ENCODE measurements at places on chromosomes 2 and 18.

DNA sequence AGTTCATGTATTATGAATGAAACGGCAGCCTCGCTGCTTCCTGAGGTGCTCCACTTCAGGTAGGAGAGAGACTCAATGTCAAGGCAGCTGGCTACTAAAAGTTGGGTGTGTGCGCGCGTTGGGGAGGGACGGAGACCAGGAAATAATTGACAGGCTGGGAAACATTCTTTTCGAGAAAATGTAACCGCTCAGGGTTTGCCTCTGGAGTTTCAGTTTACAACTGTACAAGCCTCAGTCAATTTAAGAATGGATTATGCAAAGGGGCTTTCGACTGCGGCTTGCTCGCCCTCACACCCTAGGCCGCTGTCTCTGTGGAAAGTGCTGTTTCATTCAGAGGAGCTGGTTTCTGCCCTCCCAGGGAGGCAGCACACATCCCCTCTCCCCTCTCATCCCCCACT, 4.4 kb upstream of the SPRED2 start:
- peak; percentile 32 for DNase-seq

DNA sequence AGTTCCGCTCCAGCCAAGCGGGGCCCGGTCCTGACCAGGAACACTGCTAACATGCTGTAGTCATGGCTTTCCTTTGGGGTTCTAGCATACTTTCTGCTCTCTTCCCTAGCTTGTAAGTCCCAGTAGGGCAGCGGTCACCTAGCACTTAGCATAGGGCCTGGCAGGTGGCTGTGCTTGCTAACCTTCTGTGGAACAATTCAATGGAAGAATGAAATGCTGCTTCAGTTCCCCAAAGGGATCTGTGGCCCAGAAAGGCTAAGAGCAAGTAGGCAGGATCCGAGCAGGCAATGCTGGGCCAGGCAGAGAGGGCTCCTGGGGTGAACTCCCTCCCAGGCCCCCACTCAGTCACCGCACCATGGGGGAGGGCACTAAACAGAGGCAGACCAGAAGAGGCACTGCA, 266.8 kb downstream of the CELF4 start:
- no peak for DNase-seq

DNA sequence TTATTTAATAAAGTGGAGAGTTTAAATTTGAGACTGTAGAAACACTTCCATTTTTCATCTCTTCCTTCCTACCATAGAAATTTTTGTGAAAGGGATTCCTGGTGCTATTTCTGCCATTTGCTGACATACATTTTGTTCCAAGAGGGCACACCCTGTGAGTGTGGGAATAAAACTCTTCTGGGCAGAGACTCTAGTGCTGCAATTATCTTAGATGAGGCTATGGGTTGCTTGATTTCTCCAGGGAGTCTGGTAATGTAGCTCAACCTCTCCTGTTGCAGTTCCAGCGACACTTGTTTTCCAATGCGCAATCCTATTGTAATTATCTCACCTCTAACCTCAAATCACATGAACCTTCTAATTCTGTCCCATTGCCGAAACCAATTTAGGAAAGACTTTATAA, 60.1 kb upstream of the ZSWIM2 start:
- no peak for DNase-seq

- no peak for DNase-seq
Measured at GRCh38 chr2:118225666-118226065, 137.4 kb downstream of the INSIG2 start.

DNA sequence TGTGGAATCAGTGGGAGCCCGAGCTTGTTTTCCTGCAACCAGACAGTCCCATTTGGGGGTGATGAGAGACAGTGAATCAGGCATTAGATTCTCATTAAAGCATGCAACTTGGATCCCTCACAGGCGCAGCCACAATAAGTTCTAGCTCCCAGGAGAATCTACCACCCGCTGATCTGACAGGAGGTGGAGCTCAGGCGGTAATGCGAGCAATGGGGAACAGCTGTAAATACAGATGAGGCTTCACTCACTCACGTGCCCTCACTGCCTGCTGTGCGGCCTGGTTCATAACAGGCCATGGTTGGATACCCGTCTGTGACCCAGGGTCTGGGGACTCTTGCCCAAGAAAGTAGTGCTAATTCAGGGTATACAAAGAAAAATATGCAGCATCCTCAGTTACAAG, 144.8 kb upstream of the RGPD4 start:
- DNase-seq, result no peak

DNA sequence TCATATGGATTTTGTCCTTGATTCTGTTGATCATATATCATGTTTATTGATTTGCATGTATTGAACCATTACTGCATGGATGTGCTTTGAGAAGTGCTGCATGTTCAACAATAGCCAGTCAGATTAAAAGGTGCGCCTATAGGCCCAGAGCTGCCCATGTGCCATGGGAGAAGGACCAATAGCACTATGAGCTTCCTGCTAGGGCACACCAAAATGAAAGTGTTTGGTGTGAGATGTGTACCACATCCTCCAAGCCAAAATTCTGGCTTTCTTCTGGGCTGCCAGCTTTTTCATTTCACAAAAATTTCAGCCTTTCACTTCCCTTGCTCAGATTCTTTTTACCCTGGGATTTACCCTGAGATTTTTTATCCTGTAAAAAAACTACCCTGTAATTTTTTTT, 34.8 kb upstream of the MMADHC start:
- DNase-seq, result no peak

DNA sequence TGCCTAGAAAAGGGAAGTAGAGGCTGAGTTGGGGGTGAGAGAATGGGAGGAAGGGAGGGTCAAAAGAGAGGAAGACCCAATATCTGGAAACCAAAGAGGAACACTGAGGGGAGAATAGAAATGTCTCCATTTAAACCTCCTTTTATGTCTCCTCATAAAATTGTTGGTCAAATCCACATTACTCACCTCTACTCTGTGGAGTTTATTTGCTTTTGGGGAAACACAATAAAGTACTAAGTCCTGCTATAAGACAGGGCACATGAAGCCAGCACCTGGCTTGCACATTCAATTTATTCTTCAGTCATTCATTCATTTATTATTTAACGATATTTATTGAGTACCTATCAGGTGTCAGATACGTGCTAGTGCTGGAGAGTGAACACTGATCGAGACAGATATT, 60.3 kb upstream of the NFE2L2 start:
- no peak for DNase-seq

GRCh38 chr18:44495151-44495550, 185.5 kb upstream of the SETBP1 start:
- DNase-seq, result no peak

GRCh38 chr2:237269138-237269875, 144.7 kb downstream of the COL6A3 start:
- DNase-seq, result no peak

All from stimulated activated naive CD4-positive, alpha-beta T cell (primary cell).